Activated CD4-positive, alpha-beta memory T cell treated with anti-CD3 and anti-CD28 coated beads, Interleukin-2, amount 10 ng/mL, durations not matched to agents 7 days and 5 days (primary cell): ENCODE measurements at places on chromosomes 13 and 19.

- no peak for DNase-seq
Measured at GRCh38 chr13:45015300-45015699, 26.0 kb downstream of the GPALPP1 start.

- DNase-seq, result no peak
Measured at GRCh38 chr19:15166700-15167099, 34.1 kb downstream of the NOTCH3 start.

GRCh38 chr13:104450006-104450405 is 1383.8 kb upstream of the SLC10A2 start:
- no peak for DNase-seq

- no peak for DNase-seq
Measured at GRCh38 chr19:7902796-7903243, 857 bp upstream of the MAP2K7 start.

DNA sequence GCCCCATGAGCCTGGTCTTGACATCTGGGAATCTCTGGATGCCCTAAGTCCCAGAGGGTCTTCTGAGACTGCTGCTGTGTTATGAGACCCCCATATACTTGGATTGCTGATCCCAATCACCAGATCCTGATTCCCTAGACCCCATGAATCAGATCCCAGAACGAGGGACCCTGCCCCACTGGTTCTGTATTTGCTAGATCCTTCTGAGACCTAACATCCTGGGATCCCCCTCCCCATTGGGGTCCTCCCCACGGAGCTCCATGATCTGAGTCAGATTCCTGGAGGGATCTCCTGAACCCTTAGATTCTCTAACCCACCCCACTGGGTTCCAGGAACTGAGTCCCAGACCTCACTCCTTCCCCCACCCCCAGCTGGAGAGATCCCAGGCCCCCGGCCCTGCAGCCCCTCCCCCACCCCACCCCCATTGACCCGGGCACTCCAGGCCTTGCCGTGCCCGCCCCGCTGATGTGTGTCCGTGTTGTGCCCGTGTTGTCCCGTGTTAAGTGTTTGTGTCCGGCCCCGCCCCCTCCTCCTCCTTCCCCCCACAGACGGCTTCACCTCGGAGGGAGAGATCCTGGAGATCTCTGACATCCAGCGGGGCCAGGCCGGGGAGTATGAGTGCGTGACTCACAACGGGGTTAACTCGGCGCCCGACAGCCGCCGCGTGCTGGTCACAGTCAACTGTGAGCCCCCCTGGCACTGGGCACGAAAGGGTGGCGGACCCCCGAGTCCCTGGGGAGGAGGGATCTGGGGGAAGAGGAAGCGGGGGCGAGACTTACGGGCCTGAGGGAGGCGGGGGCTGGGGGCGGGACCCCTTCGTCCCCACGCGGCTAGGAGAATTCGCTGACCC is 15.0 kb downstream of the IGLON5 start:
- no peak for DNase-seq

DNA sequence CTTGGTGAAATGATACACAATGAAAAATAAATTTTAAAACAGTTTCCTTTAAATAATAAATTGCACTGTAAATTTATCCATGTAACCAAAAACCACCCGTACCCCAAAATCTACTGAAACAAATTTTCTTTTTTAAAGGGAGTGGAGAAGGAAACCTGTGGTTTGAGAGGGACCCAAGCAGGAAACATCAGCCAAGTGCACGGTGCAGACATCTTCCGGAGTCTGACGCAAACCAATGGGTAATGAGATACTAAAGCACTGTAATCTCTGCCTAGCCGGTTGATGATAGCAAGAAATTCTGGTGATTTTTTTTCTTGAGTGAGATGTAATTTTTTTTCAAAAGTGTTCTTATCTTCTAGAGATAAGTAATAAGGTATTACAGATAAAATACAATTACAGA is 115.4 kb downstream of the ABCC4 start:
- DNase-seq, result peak; percentile 65
